ENCODE measurements at places on chromosomes 4 and X.

DNA sequence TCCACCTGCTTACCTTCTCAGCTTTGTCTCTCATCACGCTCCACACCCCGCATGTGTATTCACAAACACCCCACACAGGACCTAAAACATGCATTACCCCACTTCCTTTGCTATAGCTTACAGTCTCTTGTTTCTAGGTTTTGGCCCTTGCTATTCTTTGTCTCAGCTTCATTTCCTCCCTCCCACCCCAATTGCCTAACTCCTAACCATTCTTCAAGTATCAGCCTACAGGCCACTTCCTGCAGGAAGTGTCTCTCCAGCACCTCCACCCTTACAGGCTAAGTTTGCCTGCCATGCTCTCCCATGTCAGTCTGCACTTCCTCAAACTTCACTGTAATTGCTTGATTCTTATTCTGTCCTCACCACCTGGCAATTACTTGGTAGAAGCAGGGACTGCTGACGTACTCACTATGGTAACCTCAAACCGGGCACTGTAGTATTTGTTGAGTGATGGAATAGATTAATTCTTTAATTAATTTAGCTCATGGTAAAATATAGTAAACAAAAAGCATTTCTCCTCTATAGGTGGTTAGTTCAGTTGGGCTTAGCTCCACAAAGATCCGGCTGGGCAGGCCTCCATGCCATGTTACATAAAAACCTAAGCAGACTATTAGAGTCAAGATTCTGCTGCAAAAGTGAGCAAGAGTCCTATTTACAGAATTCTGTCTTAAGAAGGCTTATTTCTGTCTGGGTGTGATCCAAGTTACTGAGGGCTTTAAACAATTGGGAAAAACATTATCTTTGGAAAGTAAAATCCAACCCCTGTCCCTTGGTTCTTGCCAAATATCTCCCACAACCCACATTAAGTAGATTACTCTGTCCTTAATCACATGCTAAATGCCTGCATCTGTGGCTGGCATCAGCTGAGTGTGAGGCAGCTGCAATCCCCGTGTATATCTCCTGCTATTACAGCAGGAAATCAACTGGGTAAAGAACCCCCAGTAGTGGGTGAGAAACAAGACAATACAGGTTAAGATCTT, 124.7 kb upstream of the CPEB2 start:
- DNase-seq: no peak

DNA sequence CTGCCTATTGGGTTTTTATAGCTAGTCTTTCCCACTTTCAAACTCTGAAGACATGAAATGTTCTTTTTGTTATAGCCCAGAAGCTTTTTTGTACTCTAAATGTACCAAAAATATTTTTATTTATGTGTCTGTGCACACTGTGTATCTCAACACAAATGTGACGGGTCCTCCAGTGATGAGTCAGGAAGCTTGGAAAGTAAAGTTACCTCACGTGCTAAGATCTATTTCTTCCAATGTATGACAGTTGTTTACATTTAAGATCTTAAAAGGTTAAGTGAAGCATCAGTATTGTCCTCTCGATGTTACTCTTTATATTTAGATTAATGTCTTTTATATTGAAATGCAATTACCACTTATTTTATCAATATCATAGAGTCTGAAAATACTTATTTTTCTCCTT, 29.1 kb upstream of the PRSS12 start:
- DNase-seq: no peak

GRCh38 chr4:5157791-5158770, 106.8 kb downstream of the STK32B start:
- no peak for DNase-seq

- no peak for DNase-seq
Observed at GRCh38 chrX:134548257-134549201, 88.6 kb downstream of the HPRT1 start.

GRCh38 chrX:39459952-39460351, 637.8 kb downstream of the BCOR start:
- no peak for DNase-seq

GRCh38 chrX:70253377-70254062, 6.5 kb downstream of the P2RY4 start:
- no peak for DNase-seq

- DNase-seq: no peak
Observed at GRCh38 chr4:147772459-147772969, 40.6 kb downstream of the ARHGAP10 start.

DNA sequence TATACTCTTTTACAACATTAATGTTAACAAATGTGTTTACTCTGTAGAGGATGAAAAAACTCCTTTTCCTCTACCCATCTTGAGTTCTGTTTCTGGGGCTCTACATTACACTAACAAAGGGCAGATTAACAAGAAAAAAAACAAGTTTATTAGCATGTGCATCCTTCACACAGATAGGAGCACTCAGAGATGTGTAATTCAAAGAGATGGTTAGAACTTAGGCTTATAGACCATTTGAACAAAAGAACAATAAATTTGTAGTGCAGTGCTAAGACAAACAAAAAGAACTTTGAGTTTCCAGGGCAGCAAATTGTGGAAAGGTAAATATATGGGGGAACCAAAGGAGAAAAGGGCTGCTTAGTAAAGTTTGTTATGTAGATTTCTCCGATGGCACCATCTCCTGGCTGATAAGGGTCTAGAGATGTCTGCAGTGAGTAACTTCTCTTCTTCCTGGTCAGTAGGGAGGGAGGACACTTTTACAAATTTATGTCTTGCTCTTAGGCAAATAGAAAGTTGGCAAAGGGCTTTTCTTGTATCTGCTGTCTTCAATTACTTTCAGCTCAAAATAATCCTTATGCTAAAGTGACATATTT, 1249.9 kb upstream of the TENM3 start:
- no peak for DNase-seq

DNA sequence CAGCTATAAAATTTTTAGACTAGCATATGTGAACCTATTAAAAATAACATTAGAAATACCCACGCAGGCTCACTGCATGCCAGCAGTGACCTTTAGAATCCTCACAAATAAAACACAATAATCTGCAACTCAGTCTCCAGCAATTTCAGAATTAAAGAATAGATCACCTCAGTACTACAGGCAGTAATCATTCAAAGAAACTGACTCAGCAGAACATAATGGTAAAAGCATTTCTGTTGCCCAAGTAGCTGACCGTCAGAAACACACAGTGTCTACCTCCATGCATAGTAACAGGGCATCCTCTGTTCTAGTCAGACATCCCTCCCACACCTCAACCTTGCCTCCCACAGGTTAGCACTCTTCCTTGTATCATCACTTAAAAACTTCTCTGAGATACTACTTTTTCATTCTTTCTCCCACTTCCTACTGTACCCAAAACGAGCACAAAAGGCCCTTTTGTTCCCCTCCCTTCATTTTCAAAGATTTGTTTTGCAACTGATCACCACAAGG, 65.7 kb upstream of the BEND2 start:
- no peak for DNase-seq

- DNase-seq: no peak
Observed at GRCh38 chr4:766152-766515, 59.8 kb downstream of the CPLX1 start.

DNA sequence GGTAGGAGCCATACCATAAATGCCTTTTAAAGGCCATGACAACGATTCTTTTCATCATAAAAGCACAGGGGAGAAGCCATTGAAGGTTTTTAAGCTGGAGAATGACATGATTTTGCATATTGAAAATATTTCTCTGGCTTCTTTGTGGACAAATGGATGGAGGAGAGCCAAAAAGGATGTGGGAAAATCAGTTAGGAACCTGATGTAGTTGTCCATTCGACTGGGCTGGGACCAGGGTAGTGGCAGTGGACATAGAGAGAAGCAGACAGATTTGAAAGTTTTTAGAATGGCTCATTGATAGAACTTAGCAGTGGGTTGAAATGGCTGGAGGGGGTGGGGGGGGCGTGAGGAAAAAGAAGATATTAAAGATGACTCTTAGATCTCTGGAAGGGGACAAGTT, 19.7 kb upstream of the MSN start:
- no peak for DNase-seq

DNA sequence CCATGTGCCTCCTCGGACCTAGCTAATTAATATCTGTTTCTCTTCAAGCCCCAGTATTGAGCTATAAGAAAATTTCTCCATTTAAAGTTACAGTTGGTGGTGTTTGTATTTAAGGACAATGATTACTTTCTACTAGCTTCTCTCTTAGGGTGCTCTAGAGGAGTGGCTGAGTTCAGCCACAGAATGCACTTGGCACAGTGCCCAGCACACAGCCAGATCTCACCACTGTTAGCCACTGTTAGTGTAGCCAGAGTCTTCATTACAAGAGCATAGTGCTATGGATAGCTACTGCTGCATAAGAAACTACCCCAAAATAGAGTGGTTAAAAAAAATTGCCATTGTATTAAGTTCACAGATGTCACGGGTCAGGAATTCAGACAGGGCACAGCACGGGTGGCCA, 421.3 kb downstream of the BCOR start:
- DNase-seq: no peak

DNA sequence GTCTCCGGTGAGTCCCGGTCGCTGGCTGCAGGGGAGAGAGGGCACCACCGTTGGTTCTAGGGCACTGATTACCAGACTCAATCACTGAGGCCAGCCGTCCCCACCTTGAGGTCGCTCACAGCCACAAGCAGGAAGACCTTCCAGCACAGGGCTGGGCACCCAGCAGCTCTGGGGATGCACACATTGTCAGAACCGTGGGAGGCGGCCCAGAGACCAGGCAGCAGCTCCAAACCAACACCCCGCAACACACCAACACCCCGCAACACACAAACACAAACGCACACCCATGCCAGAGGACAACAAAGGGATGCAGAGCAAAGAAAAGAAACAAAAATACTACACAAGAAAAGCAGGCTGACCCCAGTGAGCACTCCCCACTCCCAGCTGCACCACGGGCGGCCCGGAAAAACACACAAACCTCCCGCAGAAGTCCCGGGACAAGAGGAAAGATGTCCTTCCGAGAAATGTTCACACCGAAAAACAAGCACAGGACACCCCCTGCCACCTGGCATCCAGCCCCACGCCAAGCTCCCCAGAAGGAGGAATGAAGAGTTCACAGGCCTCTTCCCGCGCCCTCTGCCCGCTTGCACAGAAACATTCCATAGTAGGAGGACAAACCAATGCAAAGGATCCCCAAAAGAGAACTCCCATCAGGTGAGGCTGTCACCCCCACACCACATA, 3.2 kb downstream of the HMX1 start:
- no peak for DNase-seq

GRCh38 chr4:3793545-3793944, 27.4 kb downstream of the ADRA2C start:
- DNase-seq: no peak

DNA sequence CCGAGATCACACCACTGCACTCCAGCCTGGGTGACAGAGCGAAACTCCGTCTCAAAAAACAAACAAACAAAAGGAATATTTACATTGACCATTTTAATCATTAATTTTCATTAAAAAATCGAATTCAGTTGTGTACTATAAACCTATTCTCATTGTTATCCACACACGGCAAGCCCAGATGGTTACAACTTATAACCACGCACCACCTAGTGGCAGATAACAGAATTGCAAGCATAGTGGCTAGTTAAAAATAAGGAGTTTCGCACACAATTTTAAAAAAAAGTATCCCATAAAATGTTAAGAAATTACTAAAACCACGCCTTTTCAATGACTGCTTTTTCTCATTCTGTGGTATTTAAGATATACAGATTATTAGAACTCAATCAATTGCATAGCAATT, 25.4 kb downstream of the MBNL3 start:
- DNase-seq: no peak

DNA sequence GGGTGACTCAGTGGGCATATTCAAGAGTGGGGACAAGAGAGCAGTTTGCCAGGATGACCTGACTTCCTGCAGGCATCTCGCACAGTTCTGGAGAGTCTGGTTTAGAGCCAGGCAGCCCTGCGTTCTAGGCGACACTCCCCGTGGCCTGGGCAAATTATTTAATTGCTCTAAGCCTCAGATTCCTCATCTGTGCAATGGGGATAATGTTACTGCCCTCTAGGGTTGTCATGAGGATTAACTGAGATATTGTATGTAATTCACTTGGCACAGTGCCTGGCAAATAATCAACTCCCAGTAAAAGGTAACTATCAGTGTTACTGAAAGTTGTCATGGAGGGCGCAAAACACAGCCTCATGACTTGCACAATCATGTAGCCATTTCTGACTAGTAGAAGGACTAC, 48.8 kb upstream of the PITX2 start:
- DNase-seq: no peak

DNA sequence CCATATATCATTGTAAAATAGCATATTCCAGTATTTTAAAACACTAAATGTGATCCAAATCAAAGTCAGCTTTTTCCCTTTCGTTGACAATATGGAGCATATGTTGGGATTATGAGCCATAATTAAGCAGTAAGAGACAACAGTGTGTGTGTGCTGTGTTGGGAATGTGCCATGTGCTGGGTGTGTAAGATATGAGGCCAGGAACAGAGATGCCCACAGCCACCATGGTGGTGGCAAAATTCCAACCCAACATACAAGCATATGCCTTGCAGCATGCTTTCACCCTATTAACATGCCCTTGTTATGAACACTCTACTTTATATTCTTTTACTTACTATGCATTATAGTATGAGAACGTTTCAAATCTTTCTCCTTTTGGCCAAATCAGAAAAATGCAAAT, 1560.4 kb upstream of the TENM3 start:
- no peak for DNase-seq

All from activated CD8-positive, alpha-beta memory T cell treated with anti-CD3 and anti-CD28 coated beads for 48 hours (primary cell).